ENCODE measurements at places on chromosomes 16 and 17. TPM values are rescaled to one million over a fixed set of nuclear protein-coding genes. Genes with fewer than 3 reads are reported as not detected.

The SMPD3 gene
- total RNA-seq = 0.25 TPM

The NPIPB8 gene
- total RNA-seq = not detected

The C17orf67 gene
- 3.5 TPM for total RNA-seq

The SGF29 gene
- 23.5 TPM for total RNA-seq

The KSR1 gene
- 10.2 TPM for total RNA-seq

The PRSS21 gene
- 16.4 TPM for total RNA-seq

The IL17C gene
- total RNA-seq = not detected

The TBX6 gene
- total RNA-seq = 0.47 TPM

The MSL1 gene
- 62.2 TPM for total RNA-seq

The SEC14L5 gene
- total RNA-seq = not detected

The RGS11 gene
- total RNA-seq = 3.6 TPM

The EVPL gene
- total RNA-seq = 7.7 TPM

The RAMP2 gene
- not detected for total RNA-seq

The CRISPLD2 gene
- total RNA-seq = 0.28 TPM

The KCNJ18 gene
- total RNA-seq = not detected

The C17orf50 gene
- total RNA-seq = not detected
